Neural crest cell (in vitro differentiated cells): ENCODE measurements at places on chromosomes 1 and 21. TPM values are rescaled to one million over a fixed set of nuclear protein-coding genes. Genes with fewer than 3 reads are reported as not detected.
A peak's percentile ranks its signal among the peaks of the same experiment; 100 is the strongest.

Gene OLFML2B
- total RNA-seq, result 5.8 and 7.3 TPM in 2 replicates

Gene RAB42
- total RNA-seq, result 1.5 and 2.8 TPM in 2 replicates

GRCh38 chr1:16293538-16293937 lies 56.6 kb upstream of the CPLANE2 start:
- no peak for DNase-seq

- peak; percentile 45 for DNase-seq
Observed at GRCh38 chr1:58781541-58782177, 2.2 kb downstream of the JUN start.

DNA sequence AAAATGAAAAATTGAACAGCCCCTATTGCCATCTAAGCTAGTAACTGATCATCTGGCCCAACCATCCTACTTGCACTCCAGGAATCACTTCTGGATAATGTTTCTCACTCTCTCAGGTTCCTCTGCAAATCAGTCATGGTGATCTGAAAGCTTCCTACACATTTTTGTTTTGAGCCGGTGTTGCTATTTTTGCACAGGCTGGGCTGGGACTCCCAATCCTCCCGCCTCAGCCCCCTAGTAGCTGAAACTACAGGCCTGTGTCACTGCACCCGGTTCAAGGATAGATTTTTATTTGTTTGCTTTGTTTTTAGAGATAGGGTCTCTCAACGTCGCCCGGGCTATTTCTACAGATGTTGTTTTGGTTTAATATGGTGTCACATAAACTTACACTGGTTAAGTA lies 40.5 kb upstream of the HMCN1 start:
- no peak for DNase-seq

Gene TSSK3
- 2.2 and 2.7 TPM in 2 replicates for total RNA-seq

DNA sequence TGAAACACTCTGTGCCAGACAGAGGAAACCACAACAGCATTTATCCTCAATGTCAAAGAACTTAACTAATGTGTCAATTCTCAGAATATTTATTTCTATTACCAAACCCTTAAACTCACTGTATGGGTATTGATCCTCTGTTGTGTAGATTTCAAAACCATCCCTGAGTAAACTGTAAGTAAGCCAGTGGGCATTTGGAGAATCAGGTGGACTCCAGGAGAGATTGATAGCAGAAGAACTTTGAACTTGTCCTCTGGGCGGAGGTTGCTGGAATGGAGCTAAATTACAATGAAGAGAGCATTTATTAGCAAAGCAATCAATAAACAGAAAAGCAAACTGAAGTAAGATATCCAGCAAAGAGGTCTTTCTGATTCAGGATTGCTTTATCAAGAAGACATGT lies 216.1 kb downstream of the USH2A start:
- no peak for DNase-seq

GRCh38 chr1:198741744-198742143 lies 102.9 kb downstream of the PTPRC start:
- DNase-seq, result no peak

Gene PLA2G5
- total RNA-seq, result not detected in 2 replicates

Gene CACNA1S
- 0.07 TPM in 2 replicates for total RNA-seq

DNA sequence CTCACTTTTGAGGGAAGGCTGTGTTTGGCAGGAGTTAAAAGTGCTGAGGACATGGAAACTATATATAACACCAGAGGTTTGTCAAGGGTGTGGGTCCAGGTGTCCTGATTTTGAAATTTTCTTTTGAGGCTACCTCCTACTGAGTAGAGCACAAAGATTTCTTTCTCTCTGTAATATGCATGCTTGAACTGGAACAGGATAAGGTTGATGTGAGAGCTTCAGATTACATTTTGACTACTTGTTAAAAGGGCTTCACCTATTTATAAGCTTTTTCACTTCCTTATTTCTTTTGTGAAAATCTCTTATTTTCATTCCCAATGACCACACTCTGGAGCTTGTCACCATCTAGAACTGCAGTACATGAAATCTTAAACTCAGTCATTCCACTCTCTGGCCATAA lies 59.8 kb upstream of the PLA2G4A start:
- DNase-seq, result no peak

- DNase-seq, result no peak
Observed at GRCh38 chr21:46386734-46387088, 62.8 kb downstream of the PCNT start.

DNA sequence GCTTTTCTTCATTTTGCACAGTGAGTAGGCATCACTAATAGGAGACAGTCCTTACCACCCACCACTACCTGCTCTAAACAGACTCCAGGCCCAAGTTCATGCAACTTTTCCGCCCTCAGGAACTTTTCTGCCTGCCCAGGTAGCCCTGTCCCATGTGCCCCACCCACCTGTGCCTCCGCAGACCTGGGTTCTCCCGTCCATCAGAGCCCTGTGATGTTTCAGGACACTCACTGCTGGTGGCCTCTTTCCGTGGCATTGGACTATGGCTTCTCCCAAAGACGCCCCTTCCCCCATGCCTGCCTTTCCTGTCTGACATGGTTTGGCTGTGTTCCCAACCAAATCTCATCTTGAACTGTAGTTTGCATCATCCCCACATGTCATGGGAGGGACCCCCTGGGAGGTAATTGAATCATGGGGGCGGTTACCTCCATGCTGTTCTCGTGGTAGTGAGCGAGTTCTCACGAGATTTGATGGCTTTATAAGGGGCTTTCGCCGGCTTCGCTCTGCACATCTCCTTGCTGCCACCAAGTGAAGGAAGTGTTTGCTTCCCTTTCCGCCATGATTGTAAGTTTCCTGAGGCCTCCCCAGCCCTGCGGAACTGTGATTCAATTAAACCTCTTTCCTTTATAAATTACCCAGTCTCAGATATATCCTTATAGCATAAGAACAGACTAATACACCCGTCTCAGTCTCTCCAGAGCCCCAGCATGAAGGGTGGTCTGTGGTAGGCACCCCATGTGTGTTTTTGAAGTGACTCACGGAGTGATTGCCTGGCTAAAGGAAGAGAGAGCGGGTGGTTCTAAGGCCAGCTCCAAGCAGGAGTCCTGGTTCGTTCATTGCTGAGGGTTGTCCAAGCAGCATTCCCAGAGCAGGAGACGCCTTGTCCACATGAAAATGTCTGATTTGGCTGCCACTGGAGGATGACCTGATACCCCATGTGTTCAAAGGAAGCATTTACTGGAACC lies 86.0 kb upstream of the ZBTB40 start:
- no peak for DNase-seq
